ENCODE measurements at places on chromosomes 1 and 21.

DNA sequence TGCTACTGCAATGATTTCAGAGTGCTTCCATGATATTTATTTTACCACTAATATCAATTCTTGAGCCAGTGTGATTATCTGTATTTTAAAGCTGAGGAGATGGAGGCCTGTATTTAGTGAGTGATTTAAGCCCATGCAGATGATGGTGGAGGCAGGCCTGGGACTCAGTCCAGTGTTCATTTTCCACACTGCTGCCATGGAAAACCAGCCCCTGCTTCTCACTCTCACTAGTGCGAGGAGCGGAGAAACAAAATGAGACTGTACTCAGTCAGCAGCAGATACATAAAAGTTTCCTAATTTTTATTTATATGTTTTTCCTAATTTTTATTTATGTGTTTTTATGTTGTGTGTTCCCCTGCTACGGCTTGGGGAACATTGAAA lies 32.8 kb downstream of the LRRC8B start:
- H3K27me3 ChIP-seq, result no peaks in the 10 kb centered on the region
- DNase-seq, result no peak
- H3K27ac ChIP-seq, result no peak overlapping the region
- H3K4me1 ChIP-seq, result peaks cover 37% of the 10 kb centered on the region
- H3K4me3 ChIP-seq, result no peak overlapping the region
- peaks cover 67% of the 10 kb centered on the region for H3K36me3 ChIP-seq

DNA sequence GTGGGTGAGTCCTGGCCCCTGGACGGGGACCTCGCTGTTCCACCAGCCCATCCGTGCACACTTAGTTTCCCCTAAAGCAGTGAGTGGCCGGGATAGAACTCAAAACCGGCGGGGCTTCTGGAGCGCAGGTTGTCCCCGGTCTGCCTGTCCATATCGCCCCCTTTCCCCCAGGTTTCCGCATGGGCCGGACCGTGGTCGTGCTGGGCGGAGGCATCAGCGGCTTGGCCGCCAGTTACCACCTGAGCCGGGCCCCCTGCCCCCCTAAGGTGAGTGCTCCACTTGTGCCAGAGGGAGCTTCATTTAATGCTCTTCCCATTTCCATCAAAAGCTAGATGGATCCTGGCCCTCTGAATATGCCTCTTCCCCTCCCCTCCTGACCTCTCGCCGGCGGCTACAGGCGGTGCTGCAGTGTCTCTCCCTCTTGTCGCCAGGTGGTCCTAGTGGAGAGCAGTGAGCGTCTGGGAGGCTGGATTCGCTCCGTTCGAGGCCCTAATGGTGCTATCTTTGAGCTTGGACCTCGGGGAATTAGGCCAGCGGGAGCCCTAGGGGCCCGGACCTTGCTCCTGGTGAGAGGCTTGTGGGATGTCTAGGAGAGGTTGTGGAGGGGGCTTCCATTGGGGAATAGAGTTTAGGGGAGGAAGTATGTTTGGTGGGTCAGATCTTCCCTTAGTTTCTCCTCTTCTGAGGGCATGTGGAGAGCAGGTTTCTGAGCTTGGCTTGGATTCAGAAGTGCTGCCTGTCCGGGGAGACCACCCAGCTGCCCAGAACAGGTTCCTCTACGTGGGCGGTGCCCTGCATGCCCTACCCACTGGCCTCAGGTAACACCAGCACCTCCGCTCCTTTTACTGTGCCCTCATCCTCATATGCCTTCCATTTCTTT lies 683 bp downstream of the PPOX start:
- peak overlapping the region; percentile 97 for H3K27ac ChIP-seq
- no peaks in the 10 kb centered on the region for H3K27me3 ChIP-seq
- peaks cover 30% of the 10 kb centered on the region for H3K36me3 ChIP-seq
- peaks cover 42% of the 10 kb centered on the region for H3K4me1 ChIP-seq
- peak overlapping the region; percentile 85 for H3K4me3 ChIP-seq
- no peak for DNase-seq

- H3K4me3 ChIP-seq, result no peak overlapping the region
These were observed 84.6 kb upstream of the B3GALT2 start for GRCh38 chr1:193270996-193271395.

GRCh38 chr1:87296206-87296605 lies 32.5 kb upstream of the LMO4 start:
- H3K27ac ChIP-seq, result no peak overlapping the region
- H3K27me3 ChIP-seq, result no peaks in the 10 kb centered on the region
- DNase-seq, result no peak
- H3K4me1 ChIP-seq, result no peaks in the 10 kb centered on the region
- H3K4me3 ChIP-seq, result no peak overlapping the region
- H3K36me3 ChIP-seq, result no peaks in the 10 kb centered on the region

- no peak overlapping the region for H3K27ac ChIP-seq
- H3K36me3 ChIP-seq, result peaks cover 1% of the 10 kb centered on the region
- peaks cover 73% of the 10 kb centered on the region for H3K27me3 ChIP-seq
- H3K4me3 ChIP-seq, result peak overlapping the region; percentile 73
- DNase-seq, result no peak
These were observed 124.5 kb upstream of the DPYD start for GRCh38 chr1:98045211-98045766.

- peaks cover 13% of the 10 kb centered on the region for H3K27me3 ChIP-seq
- no peaks in the 10 kb centered on the region for H3K36me3 ChIP-seq
- H3K4me3 ChIP-seq, result no peak overlapping the region
- no peak for DNase-seq
These were observed 18.6 kb downstream of the DYRK3 start for GRCh38 chr1:206653715-206654459.

DNA sequence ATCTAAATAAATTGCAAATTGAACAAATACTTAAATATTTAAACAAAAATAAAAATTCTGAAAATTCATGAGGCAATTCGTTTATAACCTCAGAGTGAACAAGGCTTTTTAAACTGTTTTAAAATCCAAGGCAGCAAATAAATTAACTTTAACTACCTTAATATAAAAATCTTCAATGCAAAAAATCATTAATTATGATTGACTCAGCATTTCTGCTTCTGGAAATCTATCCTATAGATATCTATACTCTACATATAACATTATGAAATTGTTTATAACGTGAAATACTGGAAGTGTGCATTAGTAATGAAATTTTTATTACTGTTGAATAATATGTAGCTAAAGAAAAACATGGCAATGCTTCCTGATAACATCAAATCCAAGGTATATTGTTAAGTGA lies 92.4 kb downstream of the ADAMTS1 start:
- no peaks in the 10 kb centered on the region for H3K4me1 ChIP-seq
- no peak for DNase-seq
- H3K27ac ChIP-seq, result no peak overlapping the region

- H3K36me3 ChIP-seq, result no peaks in the 10 kb centered on the region
- H3K27ac ChIP-seq, result no peak overlapping the region
- H3K4me3 ChIP-seq, result no peak overlapping the region
- no peak for DNase-seq
- H3K27me3 ChIP-seq, result peaks cover 20% of the 10 kb centered on the region
These were observed 7.4 kb downstream of the TRNP1 start for GRCh38 chr1:27000817-27001460.

DNA sequence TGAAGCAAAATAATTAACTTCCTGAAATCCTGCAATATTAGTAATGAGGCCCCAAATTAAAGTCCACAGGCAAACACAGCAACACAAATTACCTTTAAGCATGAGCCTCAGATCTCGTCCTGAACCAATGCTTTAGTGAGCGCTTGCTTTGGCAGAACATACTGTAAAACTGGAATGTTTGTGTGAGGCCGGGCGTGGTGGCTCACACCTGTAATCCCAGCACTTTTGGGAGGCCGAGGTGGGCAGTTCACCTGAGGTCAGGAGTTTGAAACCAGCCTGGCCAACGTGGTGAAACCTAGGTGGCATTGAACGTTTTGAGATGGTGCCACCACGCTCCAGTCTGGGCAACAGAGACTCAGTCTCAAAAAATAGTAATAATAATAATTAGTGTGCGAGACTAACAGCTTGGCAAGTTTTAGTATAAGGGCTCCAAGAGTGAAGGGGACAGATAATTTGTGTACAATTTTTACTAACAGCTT lies 17.8 kb downstream of the SFPQ start:
- peaks cover 4% of the 10 kb centered on the region for H3K4me1 ChIP-seq
- DNase-seq, result no peak
- peaks cover 53% of the 10 kb centered on the region for H3K36me3 ChIP-seq
- no peak overlapping the region for H3K27ac ChIP-seq
- no peaks in the 10 kb centered on the region for H3K27me3 ChIP-seq
- no peak overlapping the region for H3K4me3 ChIP-seq

- DNase-seq, result no peak
- no peak overlapping the region for H3K4me3 ChIP-seq
- no peaks in the 10 kb centered on the region for H3K4me1 ChIP-seq
- H3K27ac ChIP-seq, result no peak overlapping the region
- no peaks in the 10 kb centered on the region for H3K36me3 ChIP-seq
These were observed 66.4 kb upstream of the SOD1 start for GRCh38 chr21:31592963-31593560.

DNA sequence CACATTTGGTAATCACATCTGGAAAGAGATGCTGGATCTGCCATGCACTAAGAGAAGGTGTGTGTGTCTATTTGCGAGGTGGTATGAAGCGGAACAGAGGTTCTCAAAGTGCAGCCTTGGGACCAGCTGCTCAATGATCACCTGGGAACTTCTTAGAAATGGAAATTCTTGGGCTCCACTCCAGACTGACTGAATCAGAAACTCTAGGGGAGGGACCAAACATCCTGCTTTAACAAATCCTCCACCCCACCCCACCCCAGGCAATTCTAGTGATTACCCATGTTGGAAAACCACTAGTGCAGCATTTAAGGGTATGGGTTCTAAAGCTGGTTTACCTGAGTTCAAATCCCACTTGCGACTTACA lies 143.9 kb upstream of the JUN start:
- H3K36me3 ChIP-seq, result no peaks in the 10 kb centered on the region
- H3K27ac ChIP-seq, result no peak overlapping the region
- no peak for DNase-seq
- no peaks in the 10 kb centered on the region for H3K27me3 ChIP-seq
- H3K4me3 ChIP-seq, result no peak overlapping the region

GRCh38 chr1:184854036-184854435 lies 99.4 kb upstream of the EDEM3 start:
- no peak overlapping the region for H3K4me3 ChIP-seq
- peaks cover 10% of the 10 kb centered on the region for H3K4me1 ChIP-seq
- no peak for DNase-seq
- H3K36me3 ChIP-seq, result peaks cover 18% of the 10 kb centered on the region
- no peaks in the 10 kb centered on the region for H3K27me3 ChIP-seq
- H3K27ac ChIP-seq, result no peak overlapping the region
